Glomerular endothelial cell (primary cell): ENCODE measurements at places on chromosomes 11 and 22.

DNA sequence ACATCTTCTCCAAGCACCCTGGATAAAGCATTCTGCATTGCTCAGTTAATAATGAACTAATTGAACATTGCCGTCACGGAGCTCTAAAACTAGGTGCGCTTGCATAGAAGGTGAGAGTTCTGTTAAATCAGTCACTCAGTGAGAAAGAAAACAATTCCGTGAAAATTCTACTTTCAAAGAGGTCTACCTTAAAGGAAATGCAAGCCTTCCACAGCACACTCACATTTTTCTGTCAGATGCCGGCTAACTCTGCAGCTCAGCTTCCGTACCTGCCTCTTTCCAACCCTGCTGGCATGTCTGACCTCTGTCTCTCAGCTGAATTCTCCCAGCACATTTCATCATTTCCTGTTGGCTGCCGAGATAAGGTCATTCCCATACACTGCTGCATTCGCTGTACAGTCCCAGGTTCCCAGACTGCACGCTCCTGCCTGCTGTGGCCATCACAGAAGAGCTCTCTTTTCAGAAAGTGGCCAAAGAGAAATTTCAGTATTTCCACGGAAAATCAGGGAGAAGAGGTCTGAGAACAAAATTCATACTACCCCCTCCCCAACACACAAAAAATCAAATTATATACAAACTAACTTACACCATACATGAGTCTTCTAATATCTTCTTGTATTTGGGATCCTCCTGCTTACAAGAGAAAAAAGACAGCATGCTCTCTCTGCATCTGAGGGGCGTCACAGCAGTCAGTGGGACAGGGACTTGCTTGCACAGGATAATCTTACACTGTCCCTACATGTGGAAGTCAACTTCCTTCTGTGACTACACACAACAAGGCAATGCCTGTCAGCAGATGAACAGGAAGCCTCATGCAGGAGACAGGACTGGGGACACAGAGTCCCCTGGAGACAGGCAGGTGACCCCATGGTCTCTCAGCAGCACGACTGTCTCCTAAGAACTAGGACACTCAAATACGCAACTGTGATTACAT lies 55.1 kb downstream of the PACSIN2 start:
- DNase-seq = peak; percentile 92

DNA sequence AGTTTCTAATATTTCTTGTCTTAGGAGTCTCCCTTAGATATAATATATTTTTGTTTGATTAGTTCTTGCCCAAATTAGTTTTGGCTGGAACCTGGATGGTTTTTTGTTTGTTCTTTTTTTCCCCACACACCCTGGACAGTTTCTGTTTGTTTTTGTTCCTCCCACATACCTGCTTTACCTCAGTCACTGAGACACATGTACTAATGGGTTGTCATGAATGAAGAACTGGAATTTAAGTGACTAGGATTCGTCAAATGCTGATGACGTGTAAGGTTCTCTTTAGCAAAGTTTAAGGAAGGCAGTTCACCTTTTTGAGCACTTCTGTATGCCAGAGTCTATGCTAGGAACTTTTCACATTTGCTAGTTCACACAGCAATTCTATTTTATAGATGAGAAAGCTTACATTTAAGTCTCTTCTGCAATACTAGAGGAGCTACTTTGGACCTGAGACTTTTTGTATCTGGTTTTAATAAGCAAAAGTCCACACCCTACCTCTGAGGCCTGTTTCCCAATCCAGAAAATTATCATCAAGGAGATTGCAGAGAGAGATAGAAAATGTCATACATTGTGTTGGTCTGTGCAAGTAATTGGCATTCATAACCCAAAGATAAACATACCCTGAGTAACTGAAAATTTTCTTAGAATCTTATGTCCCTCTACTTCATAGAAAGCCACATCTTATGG lies 86.7 kb upstream of the RAB1B start:
- DNase-seq = no peak

GRCh38 chr22:40416267-40416570 lies 45.8 kb downstream of the SGSM3 start:
- DNase-seq = no peak

GRCh38 chr11:15780382-15780781 lies 576.0 kb downstream of the SOX6 start:
- no peak for DNase-seq

GRCh38 chr22:19789406-19789805 lies 28.8 kb downstream of the TBX1 start:
- no peak for DNase-seq

DNA sequence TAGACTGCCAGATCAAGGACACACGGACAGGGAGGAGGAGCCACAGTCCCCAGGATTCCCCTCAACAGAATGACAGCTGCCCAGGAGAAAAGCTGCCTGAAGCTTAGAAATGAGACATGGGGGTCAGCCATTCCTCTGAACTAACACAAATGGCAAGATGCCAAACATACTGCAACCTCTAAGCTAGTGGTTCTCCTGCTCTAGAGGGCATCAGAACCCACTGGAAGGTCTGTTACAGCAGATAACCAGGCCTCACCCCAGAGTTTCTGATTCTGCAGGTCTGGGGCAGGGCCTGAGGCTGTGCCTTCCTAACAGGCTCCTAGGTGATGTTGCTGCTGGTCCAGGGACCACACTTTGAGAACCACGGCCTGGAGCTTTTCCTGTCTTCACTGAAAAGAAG lies 28.6 kb upstream of the BID start:
- no peak for DNase-seq

DNA sequence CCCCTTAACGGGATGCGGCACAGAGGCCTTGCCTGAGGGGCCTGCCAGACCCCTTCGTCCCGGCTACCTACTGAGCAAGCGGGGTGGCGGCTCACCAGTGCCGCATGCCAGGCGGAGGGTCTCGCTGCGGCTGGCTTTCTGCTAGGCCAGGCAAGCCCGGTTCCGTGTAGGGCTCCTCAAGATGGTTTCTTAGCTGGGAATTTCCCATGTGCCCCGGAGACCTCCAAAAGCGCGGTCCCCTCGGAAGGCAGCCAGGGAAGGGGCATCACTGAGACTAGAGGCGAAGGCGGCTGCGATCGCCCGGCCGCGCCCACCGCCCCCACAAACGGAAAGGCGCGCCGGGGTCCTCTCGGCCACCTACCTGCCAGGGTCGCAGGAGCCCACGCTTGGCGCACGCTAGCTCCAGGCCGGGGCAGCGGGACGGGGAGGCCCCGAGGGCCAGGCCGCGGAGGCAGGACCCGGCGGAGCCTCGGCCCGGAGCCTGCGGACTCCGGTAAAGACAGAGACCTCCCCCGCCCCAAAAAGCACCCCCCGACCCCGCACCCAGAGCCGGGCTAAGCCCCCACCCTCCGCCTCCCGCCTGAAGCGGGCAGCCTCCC lies 23.8 kb downstream of the MICAL3 start:
- no peak for DNase-seq

- DNase-seq = no peak
Observed at GRCh38 chr22:20033045-20033706, 12.3 kb downstream of the TANGO2 start.

DNA sequence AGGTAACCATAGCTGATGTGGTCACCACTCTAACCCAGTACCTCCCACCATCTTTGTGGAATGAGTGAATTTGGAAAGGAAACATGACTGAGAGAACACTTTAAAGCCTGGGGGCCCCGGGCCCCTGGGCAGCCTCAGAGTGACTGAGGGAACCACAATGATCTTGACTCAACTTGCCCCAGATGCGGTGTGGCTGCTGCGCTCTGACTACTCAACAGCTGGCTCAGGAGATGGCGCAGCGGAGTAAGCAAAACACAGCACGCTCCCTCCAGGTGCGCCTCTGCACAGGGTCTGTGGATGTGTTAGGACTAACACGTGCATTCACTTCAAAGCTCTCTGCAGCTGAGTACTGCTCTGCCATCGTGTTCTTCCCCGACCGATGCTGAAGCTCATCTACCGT lies 5.9 kb downstream of the RNF215 start:
- DNase-seq = no peak

GRCh38 chr11:14132312-14132711 lies 169.8 kb downstream of the SPON1 start:
- DNase-seq = no peak

GRCh38 chr22:17896586-17896985 lies 122.3 kb upstream of the BID start:
- no peak for DNase-seq

- no peak for DNase-seq
Observed at GRCh38 chr11:29750392-29750791, 266.4 kb downstream of the KCNA4 start.

- DNase-seq = no peak
Observed at GRCh38 chr11:61834278-61835048, 6.4 kb downstream of the FADS2 start.

DNA sequence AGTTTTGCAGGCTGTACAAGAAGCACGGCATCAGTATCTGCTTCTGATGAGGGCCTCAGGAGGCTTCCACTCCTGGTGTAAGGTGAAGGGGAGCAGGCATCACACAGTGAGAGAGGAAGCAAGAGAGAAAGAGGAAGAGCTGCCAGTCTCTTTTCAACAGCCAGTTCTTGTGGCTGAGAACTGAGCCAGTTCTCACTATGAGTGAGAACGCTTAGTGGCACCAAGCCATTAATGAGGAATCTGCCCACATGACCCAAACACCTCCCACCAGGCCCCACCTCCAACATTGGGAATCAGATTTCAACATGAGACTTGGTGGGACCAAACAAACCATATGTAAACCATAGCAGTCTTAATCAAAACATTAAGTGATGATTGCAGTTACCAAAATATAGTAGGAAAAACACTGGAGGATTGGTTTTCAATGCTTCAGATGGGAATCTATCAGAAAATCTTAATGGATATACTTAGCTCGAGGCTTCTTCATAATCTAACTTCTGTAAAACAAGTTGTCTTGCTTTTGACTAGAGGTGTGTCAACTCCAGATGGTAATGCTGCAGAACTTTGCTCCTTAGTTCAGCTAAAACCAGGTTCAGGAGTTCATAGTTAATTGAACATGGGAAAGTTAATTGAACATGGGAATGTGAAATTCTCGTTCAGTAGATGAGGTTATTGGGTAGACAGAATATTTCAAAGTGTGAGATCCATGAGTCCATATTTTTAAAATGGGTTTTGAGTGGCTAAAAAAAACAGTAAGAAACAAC lies 12.2 kb downstream of the FAR1 start:
- no peak for DNase-seq

GRCh38 chr22:23772649-23773473 lies at the start of gene MMP11:
Gene MMP11, plus strand, starts transcription at chr22:23772849. Its CDS starts 22 bp downstream, at chr22:23772871.
- DNase-seq = no peak

- DNase-seq = no peak
Observed at GRCh38 chr11:72653649-72654048, 20.6 kb downstream of the PDE2A start.

- DNase-seq = no peak
Observed at GRCh38 chr11:132424433-132424832, 1054.0 kb downstream of the NTM start.
